ENCODE measurements at places on chromosomes 3 and 15. TPM values are rescaled to one million over a fixed set of nuclear protein-coding genes. Genes with fewer than 3 reads are reported as not detected.

GRCh38 chr15:23897531-23897930 lies 210.4 kb upstream of the NDN start:
- no peak for DNase-seq

GRCh38 chr3:184017672-184018423 lies at the start of gene ABCC5:
Gene ABCC5 (minus strand): TSS chr3:184017884. CDS start chr3:184014392, 3,492 bp downstream.
- DNase-seq, result peak; percentile 91

GRCh38 chr3:61450866-61451265 lies 110.5 kb upstream of the PTPRG start:
- DNase-seq, result no peak

DNA sequence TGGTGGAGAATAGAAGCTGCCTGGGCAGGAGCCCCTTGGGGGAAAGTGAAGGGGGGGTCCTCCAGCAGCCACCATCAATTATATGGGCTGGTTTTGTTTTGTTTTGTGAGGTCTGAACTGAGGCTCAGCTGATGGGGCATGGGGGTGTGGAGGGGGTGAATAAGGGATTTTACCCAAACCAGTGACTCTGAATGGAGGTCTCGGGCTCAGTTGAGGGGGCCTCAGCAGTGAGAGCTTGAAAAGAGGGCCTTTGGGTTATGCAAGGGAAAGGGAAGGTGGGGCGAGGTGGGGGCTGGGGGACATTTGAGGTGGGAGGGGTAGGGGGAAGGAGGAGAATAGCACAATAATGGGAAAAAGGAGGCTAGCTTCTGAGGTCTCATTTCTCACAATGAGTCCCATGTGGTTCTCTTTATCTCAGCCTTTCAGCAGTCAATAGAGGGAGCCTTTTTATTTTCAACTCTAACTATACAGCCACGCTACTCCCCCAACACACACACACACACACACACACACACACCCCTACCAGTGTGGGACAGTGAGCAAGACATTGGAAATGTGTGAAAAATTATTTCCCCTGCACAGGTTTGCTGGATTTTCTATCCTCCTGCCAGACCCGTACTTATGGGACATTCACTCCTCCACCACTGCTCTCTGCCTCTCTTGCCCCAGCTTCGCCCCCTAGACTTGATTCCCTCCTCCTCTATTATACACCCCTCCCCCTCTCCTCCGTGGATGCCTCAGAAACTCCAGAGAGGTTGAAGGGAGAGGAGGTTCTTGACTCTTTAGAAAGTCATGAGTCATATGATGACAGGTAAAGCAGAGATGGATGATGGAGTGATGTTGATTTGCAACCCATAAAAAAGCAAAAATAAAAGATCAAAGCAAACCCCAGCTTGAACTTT lies 96.0 kb downstream of the GTPBP8 start:
- no peak for DNase-seq

GRCh38 chr15:101045835-101046691 lies 126.9 kb downstream of the LRRK1 start:
- DNase-seq, result no peak

GRCh38 chr3:149833241-149833640 lies 20.2 kb downstream of the RNF13 start:
- DNase-seq, result no peak

GRCh38 chr3:165197481-165197800 lies 1.3 kb upstream of the SLITRK3 start:
- no peak for DNase-seq

GRCh38 chr3:47152578-47152977 lies 11.3 kb downstream of the SETD2 start:
- no peak for DNase-seq

DNA sequence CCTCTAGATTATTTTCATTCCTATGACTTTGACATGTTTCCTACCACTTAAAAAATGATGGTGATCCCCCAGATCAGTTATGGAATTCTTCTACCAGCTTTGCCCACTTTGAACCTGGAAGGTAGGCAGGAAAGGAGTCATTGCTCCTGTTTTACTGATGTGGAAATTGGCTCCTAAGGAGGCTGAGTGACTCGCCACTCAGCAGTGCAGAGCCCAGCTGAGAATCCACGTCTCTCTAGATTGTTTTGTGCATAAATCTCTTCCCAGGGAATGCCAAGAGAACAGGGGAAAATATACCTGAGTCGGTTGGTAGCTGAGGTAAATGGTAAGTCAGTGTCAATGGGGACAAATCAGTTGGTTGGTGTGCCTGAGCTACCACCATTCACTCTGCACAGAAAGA lies 4.7 kb downstream of the LTF start:
- DNase-seq, result no peak

GRCh38 chr15:82132742-82133141 lies 86.9 kb upstream of the MEX3B start:
- no peak for DNase-seq

DNA sequence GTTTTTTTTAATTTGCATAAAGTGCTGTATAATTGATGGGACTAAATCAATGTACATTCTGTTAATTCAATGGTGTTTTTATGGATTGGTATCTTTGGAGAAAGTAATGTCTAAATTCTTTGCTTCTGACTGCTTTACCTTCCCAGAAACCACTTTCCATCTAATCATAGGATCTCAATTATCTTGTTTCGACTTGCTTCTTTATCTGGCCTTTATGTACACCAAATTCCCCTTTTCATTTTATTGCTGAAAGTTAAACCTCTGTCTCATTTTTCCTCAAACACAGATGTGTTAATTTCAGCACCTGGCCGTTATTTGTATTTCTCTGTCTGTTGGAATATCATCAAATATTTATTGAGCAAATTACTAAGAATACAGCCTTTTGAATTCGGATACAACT lies 287.3 kb upstream of the GBE1 start:
- DNase-seq, result no peak

GRCh38 chr3:51271172-51271571 lies 113.9 kb upstream of the MANF start:
- no peak for DNase-seq

DNA sequence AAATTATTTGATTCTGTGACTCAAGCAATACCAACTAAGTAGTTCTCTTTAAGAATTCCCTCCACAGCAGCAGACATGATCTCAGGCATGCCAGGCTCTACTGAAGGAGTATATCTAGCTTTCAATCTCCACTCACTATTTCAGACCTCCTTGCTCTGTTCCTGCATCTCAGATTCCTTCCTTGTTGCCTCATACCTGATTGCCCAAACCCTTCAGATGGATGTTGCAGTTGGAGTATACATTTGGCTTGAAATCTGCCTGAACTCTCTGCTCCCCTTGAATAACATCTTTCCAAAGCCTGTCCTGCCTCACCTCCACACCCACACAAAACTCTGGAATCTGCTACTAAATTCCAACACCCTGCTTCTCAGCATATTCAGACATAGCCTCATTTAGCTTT lies 19.8 kb upstream of the TM4SF4 start:
- no peak for DNase-seq

- DNase-seq, result no peak
These were observed 15.5 kb downstream of the TBC1D2B start for GRCh38 chr15:78061963-78062427.

DNA sequence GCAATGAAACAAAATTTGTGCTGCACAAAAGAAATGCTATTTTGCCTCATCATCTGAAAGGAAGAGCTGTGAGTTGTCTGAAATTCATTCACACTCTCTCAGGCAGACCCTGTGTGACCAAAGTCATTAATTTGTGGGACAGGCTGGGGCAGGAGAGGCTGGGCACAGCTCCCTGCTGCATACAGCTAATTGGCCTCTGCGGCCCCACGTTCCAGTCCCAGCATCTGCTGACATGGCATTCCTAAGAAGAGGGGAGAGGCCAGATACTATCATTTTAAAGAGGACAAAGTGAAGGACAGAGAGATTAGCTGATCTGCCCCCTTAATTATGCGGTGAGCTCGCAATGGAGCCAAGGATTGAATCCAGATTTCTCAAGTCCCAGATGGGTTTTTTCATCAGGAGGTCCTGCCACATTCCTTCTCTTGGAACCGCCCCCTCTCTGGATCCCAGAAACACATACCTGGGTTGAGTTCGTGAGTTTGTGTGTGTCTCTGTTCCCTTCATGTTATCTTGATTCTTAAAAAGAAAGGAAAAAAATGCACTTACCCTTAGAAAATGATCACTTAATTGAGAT lies 25.1 kb downstream of the POLR2M start:
- DNase-seq, result no peak

GRCh38 chr3:86562090-86562489 lies 428.9 kb downstream of the VGLL3 start:
- no peak for DNase-seq

DNA sequence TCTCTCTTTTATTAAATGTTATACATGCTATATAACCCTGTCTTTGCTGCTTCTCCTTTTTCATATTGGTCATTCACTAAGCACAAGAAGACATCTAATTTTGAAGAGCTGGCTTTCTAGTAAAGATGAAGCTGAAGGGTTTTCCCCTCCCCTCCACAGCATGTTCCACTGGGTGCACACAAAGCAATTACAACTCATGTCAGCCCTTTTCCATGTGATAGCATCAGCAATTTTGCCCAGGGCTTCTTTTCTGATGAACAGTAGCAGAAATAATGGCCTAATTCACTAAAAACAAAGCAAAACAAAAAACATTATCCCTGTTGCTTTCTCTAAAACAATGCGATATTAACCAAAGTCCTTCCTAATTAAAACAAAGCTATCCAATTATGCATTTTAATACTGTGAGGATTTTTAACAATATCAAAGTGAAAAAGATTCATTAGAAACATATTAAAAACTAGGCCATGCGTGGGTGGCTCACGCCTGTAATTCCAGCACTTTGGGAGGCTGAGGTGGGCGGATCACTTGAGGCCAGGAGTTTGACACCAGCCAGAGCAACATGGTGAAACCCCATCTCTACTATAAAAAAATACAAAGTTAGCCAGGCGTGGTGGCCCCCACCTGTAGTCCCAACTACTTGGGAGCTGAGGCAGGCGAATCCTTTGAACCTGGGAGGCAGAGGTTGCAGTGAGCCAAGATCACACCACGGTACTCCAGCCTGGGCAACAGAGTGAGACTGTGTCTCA lies 12.2 kb upstream of the PIK3R4 start:
- no peak for DNase-seq

DNA sequence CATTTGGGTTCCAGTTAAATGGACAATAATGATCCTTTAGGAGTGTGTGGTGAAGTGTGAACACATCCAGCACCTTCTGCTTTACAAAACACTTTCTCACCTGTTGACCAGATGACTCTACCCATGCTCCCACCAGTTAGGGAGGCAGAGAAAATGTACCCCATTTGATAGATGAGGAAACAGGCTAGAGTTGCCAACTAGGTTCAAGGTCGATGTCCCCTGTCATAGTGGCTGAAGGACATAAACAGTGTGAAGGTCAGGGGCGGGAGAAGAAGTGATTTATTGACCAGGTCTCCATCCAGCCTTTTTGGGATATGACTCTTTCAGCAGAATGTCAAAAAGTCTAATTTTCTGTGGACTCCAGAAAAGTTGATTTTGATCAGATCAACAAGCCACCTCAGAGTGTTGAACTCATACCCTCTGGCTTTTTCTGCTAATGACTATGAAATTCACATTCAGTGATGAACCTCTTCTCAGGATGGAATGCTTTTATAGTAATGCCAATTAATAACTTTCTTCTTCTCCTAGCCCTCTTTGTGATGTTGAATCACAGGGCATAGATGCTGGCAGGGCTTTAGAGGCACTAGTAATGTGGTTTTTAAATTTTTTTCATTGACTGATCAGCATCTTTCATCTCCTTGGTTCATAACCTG lies 57.5 kb downstream of the CPN2 start:
- no peak for DNase-seq

DNA sequence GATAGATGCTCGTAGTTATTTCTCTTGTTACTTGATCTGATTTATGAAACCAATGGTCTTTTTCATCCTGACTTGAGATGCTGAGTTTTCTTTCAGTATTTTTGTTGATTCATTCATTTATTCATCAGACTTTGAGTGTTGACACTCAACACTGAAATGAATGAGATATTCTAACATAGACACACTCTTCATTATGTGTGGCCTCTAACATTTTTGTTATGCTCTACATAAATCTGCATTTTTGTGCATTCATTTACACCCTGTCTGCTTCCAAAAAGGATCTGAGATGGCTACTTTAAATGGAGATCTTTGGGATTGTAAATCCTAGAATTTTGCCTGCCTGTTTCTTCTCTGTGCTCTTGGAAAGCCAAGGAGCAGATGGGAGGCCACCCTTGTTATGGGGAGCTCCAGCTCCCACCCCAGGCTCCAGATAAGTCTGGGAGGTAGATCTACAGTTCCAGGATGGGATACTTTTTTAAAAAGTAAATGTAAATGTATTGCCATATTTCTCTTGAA lies 287.2 kb upstream of the LRRFIP2 start:
- DNase-seq, result no peak

- no peak for DNase-seq
These were observed 84.2 kb downstream of the LRRC28 start for GRCh38 chr15:99335508-99335907.

GRCh38 chr3:175728566-175728965 lies 869.4 kb downstream of the NAALADL2 start:
- DNase-seq, result no peak

Gene ACOX2
- 38.6 TPM for polyA plus RNA-seq

Gene AQP9
- 0.18 TPM for polyA plus RNA-seq

Gene GADL1
- polyA plus RNA-seq, result 5.1 TPM

Gene LRRIQ4
- polyA plus RNA-seq, result 0.12 TPM

Gene PLA2G4B
- polyA plus RNA-seq, result 16.4 TPM

Gene SFMBT1
- 12.5 TPM for polyA plus RNA-seq

Gene CPLX3
- not detected for polyA plus RNA-seq

Gene RYR3
- polyA plus RNA-seq, result 16.9 TPM

All from left kidney (tissue), 8 donors.